Naive thymus-derived CD4-positive, alpha-beta T cell (primary cell): ENCODE measurements at places on chromosomes 5 and 9. TPM values are rescaled to one million over a fixed set of nuclear protein-coding genes. Genes with fewer than 3 reads are reported as not detected.

GRCh38 chr5:68680366-68680765 is 413.4 kb upstream of the SLC30A5 start:
- DNase-seq: no peak

DNA sequence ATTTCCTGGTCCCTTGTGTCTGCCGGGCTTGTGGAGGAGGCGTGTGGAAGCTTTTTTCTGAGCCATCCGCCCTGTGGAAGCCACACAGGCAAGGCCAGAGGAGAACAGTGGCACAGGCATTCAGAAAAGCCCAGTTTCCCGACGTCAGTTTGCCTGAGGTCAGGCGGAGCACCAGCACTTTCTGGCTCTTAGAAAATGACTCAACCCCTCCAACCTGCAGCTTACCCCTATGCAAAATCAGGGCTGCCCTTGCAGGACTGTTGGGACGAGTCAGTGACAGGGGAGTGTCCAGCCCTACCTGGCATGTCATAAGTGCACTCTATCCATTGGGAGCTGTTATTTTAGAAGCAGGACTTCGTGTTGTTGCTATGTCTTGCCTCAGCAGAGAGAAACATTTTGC is 216.0 kb downstream of the NR3C1 start:
- no peak for DNase-seq

DNA sequence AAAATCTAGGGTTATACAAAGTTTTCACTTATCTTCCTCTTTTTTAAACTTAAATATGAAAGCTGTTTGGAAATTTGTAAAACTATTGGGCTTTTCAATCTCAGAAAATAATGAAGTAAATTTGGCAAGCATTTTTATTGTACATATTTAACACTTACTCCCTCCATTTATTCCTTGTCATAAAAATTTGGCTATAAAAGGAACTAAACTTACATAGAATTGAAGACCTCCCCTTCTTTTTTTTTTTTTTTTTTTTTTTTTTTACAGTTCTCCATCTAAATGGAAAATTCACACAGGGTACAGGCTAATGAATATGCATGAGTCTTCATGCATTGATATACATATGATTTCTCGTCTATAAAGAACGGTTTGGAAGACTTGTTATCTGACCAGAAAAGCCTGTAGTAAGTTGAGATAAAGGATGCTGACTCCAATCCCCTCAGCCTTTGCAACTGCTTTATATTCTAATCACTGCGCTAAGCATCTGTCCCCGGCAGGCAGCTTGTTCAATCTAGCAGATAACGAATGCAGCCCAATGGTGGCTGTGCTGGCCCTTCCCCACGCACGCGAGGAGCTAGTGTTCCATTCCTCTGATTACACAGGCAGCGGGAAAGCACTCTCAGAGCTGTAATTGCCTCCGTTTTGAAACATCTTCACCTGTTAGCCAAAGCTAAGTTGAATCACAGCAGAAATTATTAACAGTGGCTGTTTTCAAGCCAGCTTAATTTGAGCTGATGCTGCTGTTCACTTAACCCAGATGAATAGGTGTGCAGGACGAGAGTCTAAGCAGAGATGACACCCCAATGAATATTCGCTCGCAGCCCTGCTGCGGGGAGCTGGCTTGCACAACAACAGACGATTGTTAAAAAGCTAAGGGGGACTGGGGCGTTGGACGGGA is 453.8 kb upstream of the ZNF608 start:
- DNase-seq: no peak

Gene NDST1
- 2.0 TPM for total RNA-seq
